ENCODE measurements at places on chromosomes 4 and X. TPM values are rescaled to one million over a fixed set of nuclear protein-coding genes. Genes with fewer than 3 reads are reported as not detected.

The SLC9A7 gene
- 3.0 TPM for total RNA-seq

The INTU gene
- total RNA-seq: 0.22 TPM

The KLF8 gene
- 0.38 TPM for total RNA-seq

The CCDC110 gene
- 0.49 TPM for total RNA-seq

The CISD2 gene
- total RNA-seq: 11.4 TPM

The NDNF gene
- total RNA-seq: not detected

The PAGE2 gene
- not detected for total RNA-seq

The TLR3 gene
- 1.3 TPM for total RNA-seq

The PGRMC1 gene
- 28.4 TPM for total RNA-seq

The UGT2B15 gene
- total RNA-seq: not detected

The CSAG3 gene
- total RNA-seq: 10.4 TPM

Data from naive thymus-derived CD4-positive, alpha-beta T cell (primary cell).